ENCODE measurements at places on chromosomes 1 and 21.

- no peak for DNase-seq
Measured at GRCh38 chr21:45974073-45975019, 7.2 kb upstream of the COL6A1 start.

DNA sequence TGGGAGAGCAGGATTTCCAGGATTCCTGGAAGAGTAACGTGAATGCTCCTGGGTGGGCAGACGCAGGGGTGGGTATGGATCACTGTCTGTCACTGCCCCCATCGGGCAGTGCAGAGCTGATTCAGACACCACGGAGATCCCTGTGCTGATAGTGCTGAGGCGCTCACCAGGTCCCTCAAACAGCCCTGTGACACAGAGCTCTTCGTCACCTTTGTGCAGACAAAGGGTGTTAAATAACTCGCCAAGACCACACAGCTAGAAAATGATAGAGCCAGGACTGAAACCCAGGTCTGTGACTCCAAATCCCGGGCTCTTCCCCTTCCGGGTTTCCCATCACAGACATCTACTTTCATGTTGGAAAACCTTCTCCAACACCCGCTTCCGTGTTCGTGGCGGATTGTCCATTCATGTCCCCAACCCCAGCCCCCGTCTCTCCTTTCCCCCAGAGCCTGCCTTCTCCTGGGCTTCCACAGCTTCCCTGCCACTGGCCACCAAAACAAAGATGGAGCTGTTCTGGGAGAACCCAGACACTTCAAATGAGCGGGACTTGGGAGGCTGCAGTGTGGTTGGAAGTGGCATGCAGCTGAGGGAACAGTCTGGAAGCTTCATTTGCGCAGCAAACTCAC lies 2.6 kb downstream of the EFHD2 start:
- DNase-seq, result no peak

DNA sequence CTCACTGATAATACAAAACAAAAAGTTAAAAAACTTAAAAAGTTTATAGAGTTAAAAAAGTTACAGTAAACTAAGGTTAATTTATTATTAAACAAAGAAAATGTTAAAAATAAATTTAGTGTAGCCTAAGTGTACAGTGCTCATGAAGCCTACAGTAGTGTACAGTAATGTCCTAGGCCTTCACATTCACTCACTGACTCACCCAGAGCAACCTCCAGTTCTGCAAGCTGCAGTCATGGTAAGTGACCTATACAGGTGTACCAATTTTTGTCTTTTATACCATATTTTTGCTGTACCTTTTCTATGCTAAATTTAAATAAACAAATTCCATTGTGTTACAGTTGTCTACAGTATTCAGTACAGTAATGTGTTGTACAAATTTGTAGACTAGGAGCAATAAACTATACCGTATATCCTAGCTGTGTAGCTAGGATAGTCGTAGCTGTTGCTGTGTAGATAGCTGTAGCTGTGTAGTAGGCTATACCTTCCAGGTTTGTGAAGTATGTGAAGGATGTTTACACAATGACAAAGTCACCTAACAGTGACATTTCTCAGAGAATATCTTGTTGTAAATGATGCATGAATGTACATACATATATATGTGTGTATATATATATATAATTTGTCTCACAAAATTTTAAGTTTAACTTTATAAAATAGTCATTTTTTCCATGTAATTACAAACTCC lies 140.2 kb downstream of the TGFB2 start:
- DNase-seq, result no peak

- no peak for DNase-seq
Measured at GRCh38 chr1:93614986-93615581, 66.6 kb downstream of the BCAR3 start.

- no peak for DNase-seq
Measured at GRCh38 chr1:184953600-184954219, 20.6 kb downstream of the NIBAN1 start.

DNA sequence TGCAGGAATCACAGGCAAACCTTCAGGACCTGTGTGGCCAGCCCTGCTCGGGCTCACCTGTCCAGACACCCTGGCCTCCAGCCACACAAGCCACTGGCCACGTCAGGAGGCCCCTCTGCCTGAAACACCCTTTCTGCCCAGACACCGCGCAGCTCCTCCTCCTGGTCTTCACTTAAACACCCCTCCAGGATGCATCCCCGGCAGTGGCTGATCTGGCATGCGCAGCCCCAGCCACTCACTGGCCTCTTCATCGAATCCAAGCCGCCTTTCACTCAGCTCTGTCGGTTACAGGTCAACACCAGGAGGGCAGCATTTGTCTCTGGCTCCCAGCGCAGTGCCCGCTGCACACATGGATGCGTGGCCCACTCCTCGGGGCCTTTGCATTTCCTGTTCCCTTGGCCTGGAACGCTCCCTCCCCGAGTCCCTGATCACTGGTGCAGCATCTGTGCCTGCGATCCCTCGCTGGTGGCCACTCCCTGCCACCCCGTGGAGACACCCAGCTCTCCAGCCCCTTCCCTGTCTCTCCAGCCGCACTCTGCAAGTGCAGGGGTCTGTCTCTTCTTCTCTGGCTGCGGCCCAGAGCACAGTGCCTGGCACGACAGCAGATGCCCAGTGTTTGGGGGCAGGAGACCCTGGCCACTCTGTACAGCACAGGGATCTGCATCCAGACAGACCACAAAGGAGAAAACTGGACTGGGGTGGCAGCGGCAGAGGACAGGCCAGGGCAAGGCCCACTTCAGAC lies 9.4 kb downstream of the TPRG1L start:
- no peak for DNase-seq

DNA sequence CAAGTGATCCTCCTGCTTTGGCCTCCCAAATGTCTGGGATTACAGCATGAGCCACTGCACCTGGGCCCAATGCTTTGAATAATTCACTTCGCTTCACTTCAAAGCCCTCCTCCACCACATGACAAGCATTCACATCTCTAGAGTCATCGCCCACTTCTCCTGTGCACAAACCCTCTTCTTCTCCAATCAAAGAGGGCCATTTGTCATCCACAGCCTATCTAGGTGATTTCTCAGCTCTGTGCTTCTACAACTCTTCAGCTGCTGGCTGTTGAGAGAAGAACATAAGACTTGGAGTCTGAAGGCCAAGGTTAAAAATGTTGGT lies 20.1 kb upstream of the PSMB2 start:
- DNase-seq, result no peak

DNA sequence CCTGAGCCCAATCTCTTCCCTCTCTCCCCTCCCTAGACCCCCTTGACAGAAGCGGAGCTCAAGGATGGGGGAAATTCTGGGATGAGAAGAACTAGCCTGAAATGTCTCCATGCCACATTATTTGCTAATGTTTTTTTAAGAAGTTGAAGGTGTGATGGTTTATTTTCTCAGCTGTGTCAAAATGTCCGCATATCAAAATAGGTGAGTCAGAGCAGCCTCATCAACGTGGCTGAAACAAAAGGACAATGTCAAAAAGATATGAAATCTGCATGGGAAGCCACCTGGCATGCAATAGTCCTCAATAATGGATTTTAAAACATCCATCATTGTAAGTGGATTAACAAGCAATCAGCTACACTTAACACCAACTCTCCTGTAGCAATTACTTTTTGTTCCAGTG lies 101.4 kb downstream of the BEND5 start:
- no peak for DNase-seq

GRCh38 chr1:36067871-36068270 lies 16.0 kb upstream of the TEKT2 start:
- no peak for DNase-seq

- peak; percentile 55 for DNase-seq
Measured at GRCh38 chr1:162878000-162878596, 17.1 kb upstream of the CCDC190 start.

DNA sequence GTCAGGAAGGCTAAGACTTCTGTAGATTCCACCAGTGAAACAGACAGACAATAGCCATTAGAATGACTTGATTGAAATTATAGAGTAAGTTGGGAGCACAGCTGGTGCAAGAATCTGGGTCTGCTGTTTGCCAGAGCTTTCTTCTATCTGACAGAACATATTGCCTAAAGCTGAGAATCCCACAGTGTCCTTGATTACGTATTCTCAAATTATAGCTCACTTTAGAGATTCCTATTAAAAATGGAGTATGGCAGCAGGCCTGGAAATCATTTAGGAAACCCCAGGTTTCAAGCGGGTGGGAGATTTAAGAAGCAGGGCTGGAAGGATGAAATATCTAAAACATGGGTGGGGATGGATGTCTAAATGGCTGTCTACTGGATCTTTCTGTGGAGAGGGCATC lies 639.7 kb upstream of the CXADR start:
- DNase-seq, result no peak

GRCh38 chr1:78102916-78103315 lies 57.1 kb downstream of the GIPC2 start:
- no peak for DNase-seq

DNA sequence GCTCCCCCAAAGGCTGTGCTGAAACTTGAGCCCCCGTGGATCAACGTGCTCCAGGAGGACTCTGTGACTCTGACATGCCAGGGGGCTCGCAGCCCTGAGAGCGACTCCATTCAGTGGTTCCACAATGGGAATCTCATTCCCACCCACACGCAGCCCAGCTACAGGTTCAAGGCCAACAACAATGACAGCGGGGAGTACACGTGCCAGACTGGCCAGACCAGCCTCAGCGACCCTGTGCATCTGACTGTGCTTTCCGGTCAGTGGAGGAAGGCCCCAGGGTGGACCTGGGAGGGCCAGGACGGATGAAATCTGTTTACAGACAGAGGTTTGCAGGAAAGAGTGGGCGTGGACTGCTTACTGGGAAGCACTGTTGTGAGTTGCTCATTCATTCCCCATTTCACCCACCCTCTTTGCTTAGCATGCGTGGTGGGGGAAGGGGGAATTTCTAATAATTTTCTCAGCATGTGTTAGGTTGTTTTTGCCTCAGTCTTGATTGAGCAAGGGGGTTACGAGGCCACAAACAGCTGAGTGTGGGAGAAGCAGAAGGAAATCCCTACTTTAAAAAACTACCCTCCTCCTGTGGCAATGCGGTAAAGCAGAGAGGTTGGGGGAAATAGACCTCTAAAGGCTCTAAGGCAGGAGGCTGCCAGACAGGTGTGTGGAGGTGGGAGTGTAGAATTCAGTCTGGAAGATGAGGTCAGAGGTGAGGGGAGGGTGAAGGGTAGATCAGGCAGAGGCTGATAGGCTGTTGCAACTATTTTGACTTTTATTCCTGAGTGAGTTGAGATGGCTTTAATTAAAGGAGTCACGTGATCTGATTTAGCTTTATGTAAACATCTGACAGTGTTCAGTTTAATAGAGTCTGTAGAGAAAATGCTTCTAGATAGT lies 1.3 kb downstream of the FCGR2A start:
- DNase-seq, result no peak

- DNase-seq, result no peak
Measured at GRCh38 chr1:57901208-57901919, 477.5 kb upstream of the DAB1 start.

DNA sequence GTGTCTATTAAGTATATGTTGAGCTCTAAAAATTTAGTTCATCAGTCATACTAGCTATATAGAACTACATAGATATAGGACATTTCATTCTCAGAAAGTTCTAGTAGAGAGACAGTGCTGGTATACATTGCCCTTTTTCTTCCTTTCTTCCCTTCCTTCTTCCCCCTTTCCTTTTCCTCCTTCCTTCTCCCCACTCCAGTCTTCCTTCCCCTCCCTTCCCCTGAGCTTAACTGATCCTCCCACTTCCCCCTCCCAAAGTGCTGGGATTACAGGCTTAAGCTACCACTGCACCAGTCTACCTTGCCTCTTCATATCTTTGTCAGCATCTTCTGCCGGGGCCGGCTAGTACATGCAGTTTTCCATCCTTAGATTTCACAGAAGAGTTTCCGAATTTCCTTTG lies 12.1 kb downstream of the THRAP3 start:
- no peak for DNase-seq

DNA sequence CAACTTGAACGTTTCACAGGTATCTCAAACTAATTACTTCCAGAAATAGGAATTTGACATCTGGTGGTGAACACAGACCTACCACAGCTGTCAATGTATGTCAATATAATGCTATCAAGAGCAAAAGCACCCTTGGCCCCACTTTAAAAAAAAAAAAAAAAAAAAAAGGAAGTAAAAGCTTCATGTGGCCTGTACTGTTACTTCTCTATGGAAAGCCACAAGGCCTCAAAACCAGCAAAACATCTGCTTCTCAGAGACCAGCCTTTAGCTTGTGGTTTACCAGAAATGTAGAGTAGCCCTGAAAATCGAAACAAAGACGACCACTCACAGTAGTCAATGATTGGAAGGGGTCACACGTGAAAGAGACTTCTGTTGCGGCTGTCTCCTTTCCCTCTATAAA lies 109.6 kb downstream of the SLC45A1 start:
- no peak for DNase-seq

GRCh38 chr21:46122237-46122671 lies 24.3 kb downstream of the COL6A2 start:
- DNase-seq, result no peak

DNA sequence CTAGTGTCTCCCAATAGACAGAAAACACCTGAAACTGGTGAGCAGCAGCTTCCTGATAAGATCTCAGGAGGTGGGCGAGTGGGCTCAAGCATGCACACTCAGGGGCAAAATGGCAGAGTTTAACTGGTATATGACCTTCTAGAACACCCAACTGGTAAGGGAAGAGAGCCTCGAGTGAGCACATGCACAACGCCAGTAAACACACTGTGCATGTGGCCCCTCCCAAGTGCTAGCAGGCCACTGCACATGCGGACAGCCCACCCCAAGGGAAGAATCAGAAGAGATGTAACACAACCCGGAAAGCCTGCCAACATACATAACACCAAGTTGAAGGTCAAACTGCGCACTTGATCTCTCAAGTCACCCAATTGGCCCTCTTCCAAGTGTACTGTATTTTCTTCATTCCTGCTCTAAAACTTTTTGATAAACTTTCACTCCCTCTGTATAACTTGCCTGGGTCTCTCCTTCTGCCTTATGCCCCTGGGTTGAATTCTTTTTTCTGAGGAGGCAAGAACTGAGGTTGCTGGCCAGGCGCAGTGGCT lies 138.2 kb downstream of the GLUL start:
- DNase-seq, result no peak

GRCh38 chr21:35578831-35579471 lies 481.4 kb downstream of the SETD4 start:
- DNase-seq, result no peak
